ENCODE measurements at places on chromosomes 2 and 18.
A peak's percentile ranks its signal among the peaks of the same experiment; 100 is the strongest.

GRCh38 chr2:73701968-73702665 lies 35.0 kb downstream of the TPRKB start:
- no peak for DNase-seq

DNA sequence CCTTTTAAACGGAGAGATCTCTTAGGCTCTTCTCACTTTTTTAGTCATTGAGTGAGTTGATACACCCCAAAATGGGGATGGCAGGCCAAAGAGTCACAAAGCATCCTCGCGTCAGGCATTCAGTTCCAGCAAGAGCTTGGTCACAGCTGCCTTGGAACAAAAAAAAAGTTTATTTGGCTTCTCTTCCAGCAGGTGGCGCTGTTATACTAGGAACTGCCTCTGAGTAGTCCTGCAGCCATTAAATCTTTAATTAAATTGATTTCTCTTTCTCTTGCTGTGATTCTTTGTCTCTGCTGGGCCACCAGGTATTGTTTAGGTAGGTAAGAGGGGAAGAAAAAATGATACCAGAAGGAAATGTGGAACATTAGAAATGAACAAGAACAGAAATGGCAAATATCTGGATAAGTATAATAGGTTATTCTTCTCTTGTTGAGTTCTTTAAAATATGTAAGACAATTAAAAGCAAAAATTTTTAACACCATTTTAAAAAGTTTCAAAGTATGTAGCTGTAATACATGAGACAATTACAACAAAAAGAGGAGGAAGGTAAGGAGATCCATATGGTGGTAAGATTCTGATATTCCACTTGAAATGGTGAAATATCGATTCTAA lies 175.1 kb downstream of the GALNT1 start:
- peak; percentile 74 for DNase-seq

DNA sequence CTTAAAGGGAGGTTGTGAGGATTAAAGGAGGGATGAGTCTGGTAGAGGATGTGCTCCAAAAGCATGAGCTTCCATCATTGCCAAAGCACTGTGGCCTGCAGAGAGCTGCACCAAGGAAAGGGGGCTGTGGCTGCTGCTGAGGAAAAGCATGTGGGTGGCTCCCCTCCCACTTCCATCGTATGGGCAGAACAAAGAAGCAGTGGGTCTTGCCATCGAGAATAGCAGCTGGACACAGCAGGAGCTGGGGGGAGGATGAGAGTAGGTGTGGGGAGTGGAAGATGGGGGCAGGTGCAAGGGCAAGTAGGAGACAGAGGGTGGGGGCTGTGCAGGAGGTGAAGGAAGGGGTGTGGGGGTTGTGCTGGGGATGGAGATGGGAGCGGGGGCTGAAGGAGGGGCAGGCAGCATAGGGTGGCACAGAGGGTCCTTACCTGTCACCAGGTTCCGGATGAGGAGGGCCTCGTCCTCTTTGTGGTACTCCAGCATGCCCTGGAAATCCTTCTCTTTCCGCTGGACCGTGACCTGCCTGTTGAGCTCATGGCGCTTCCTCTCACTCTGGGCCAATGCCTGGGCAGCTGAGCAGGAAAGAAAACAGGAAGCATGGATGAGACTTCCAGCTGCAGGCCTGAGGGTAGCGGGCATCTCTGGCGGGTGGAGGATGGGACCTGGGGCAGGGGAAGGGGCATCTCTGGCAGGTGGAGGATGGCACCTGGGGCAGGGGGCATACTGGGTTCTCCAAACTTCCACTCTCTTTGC lies 33.6 kb upstream of the ACAA2 start:
- DNase-seq: no peak

DNA sequence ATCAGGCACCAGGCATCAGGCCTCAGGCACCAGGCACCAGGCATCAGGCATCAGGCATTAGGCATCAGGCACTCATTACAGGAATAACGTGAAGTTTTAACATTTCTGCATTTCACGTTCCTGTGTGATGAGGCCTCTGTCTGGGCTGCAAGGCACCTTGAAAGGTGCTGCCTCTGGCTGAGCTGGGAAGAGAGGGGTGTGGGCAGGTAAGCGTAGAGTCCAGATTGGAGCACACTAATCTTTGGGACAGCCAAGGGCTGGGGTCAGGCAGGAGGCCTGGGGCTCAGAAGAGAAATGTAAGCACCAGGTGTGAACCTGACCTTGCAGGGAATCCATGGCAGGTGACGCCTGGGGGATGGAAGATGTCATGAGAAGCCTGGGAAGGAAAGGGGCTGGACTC lies 25.3 kb upstream of the SNTG2 start:
- DNase-seq: no peak

GRCh38 chr2:164721430-164721829 lies 100.1 kb upstream of the GRB14 start:
- no peak for DNase-seq

DNA sequence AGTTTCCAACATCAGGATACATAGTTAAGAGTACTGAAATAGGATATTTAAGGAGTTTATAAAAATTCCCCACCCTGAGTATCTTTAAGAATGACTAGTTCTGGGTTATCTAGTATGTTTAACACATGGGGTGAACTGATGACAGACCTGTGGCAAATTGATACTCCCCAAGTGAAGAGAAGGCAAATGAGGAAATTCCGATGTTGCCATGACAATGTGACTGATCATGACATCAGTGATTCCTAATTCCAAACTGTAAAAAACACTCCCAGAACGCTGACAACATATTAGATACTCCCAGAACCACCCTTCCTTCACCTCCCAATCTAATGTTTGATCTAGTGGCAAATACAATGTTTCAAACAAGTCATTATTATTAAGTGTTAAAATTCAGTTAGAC lies 77.6 kb downstream of the RBMS1 start:
- no peak for DNase-seq

GRCh38 chr2:144666032-144666431 lies 146.1 kb upstream of the ZEB2 start:
- no peak for DNase-seq

- DNase-seq: no peak
Observed at GRCh38 chr2:188897096-188897495, 77.1 kb upstream of the COL3A1 start.
